ENCODE measurements at places on chromosomes 4 and X.
A peak's percentile ranks its signal among the peaks of the same experiment; 100 is the strongest.

GRCh38 chr4:21067351-21067750, 367.1 kb downstream of the PACRGL start:
- DNase-seq, result no peak

- DNase-seq, result no peak
Measured at GRCh38 chr4:70586841-70587240, 5.2 kb upstream of the AMBN start.

- no peak for DNase-seq
Measured at GRCh38 chr4:704198-704891, 1.3 kb upstream of the PCGF3 start.

DNA sequence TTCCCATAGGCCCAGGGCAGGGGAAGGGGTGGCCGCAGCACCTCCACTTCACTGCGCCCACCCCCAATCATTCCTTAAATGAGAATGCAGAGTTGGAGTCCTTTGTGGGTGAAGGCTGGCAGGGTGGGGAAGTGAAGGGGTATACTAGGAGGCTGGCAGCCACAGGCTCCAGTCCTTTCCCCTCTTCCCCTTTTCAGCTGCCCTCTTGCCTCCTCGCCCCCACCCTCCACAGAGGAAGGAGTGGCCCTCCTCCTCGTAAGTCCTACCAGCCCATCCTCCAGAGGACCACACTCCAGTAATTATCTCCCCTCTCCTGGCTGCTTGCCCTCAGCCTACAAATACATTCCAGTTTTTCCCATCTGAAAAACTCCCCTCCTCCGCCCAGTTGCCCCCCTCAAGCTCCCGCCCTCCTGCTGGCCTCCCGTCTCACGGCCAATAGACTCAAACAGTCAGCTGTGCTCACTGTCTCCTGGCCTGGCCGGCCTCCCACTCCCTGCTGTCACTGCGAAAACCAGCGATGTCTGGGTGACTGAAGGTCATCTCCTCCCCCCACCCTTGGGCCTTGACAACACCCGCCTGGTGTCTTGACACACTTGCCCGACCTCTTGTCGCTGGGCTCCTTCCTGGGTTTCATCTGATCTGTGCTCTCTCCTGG, 38.8 kb downstream of the EFNB1 start:
- no peak for DNase-seq

DNA sequence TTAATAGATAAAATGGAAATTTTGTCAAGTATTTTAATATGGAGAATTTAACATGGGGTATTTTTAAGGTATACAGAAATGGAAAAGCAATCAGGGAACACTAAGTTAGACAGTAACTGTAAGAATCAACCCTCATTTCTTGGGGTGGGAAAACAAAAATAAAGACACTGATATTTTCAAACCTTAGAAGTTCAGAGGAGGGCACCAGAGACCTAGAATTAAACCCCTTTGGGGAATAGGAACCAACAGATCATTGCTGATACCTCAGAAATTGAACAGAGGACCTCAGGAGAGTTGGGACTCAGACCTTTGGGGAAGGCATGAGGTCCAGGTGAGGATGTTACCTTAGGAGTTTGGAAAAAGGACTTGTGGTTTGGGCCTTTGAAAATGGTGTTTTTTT, 435.6 kb downstream of the TMA16 start:
- no peak for DNase-seq

- DNase-seq, result peak; percentile 61
Measured at GRCh38 chr4:182975806-182976205, 58.6 kb upstream of the DCTD start.

DNA sequence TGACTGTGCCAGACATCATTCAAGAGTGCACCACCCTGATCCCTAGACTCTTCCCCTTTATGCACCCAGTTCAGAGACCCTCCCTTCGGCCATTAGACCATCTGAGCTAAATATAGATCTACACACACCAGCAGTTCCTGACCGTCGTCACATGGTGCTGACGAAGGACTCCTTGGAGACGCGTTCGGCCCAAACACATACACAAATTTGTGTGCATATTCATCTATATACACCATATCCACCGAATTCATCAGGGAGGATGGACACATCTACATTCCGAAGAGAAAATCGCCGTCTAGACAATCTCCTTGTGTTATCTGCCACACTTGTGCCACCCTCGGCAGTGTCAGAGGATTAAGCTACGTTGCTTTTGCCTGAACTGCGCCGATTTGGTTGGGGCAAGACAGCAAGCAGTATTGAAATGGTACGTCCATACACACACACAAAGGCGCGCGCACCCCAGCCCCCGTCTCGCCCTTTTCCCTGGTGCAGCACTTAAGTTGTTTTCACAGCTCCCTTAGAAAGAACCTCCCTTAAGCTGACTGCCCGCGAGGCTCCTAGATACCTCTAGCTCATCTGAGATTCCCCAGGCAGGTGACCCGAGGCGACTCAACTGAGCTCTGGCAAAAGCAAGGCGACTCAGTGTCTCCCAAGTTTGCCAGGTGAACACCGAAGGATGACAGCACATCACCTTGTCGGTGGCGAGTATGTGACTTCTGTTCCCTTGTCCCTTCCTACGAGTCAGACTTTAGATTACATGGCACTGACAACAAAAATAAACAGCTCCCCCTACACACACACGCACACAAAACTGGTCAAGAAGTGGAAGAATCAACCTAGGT, 1.0 kb downstream of the RASGEF1B start:
- DNase-seq, result no peak

GRCh38 chr4:54315561-54316538, 86.8 kb downstream of the PDGFRA start:
- DNase-seq, result no peak

- DNase-seq, result no peak
Measured at GRCh38 chr4:81164126-81164525, 50.9 kb downstream of the PRKG2 start.

DNA sequence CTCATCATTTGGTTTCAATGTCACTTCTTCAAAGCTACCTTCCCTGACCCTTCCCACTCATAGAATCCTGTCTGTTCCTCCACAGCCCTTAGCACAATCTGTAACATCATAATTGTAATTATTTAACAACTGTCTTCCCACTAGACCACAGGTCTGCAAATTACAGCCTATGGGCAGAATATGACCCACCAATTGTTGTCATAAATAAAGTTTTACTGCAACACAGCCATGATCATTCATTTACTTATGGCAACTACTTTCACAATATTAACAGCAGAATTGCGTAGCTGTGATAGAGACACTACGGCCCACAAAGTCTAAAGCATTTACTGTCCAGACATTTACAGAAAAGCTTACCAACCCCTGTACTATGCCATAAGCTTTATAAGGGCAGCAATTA, 15.9 kb downstream of the USP46 start:
- DNase-seq, result no peak

- DNase-seq, result no peak
Measured at GRCh38 chr4:6373541-6374410, 98.6 kb downstream of the PPP2R2C start.

- no peak for DNase-seq
Measured at GRCh38 chr4:107283587-107284559, 247.8 kb upstream of the DKK2 start.

GRCh38 chr4:16026160-16026761, 57.6 kb downstream of the PROM1 start:
- DNase-seq, result peak; percentile 56

- no peak for DNase-seq
Measured at GRCh38 chr4:113699772-113700171, 61.8 kb downstream of the CAMK2D start.

- no peak for DNase-seq
Measured at GRCh38 chr4:154160519-154161301, 330.9 kb downstream of the DCHS2 start.

GRCh38 chrX:259692-260355, 21.4 kb upstream of the PLCXD1 start:
- peak; percentile 54 for DNase-seq

DNA sequence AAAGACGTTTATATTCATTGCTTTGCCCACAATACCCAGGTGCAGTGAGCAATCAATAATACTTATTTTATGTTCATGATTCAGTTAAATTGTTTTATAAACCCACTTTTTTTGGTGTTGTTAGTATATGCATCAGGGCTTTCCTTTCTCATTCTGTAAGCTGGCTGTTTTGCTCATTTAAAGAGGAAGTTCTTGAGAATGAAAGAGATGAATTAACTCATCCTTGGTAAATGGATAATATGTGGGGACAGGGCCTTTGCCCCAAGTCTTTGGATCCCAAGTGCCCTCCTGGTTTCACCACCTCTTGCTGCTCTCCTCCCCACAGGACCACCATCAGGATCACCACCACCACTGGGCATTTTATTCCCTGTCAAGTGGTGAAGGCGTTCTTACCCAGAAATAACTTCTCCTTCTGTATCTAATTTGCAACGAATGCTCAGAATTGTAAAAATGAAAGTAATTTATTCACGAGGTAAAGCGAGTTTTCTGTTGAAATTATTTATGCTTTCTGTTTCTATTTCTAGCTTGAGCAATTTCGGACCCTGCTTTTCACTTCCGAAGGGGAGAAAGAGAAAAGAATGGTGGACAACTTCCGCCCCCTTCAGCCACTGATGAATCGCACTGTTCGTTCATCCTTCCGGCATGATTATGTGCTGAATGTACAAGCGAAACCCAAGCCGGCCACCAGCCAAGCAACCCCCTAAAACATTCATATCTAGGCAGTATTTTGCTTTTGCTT, 8.2 kb upstream of the ZRSR2 start:
- no peak for DNase-seq

- no peak for DNase-seq
Measured at GRCh38 chr4:123987408-123987807, 590.8 kb downstream of the SPRY1 start.

DNA sequence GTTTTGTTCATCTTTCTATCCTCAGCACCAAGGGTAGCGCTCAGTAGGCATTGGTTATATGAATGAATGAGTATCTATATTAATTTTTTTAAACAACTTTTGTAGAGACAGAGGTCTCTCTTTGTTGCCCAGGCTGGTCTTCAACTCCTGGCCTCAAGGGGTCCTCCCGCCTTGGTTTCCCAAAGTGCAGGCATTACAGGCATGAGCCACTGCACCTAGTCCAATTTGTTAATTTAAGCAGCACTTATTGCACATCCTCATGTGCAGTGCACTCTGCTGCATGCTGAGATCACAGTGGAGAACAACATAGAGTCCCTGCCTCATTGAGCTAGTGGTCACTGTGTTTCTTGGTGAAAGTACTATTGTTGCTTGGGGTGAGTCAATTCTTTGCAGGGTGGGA, 94.4 kb downstream of the NHSL2 start:
- no peak for DNase-seq

DNA sequence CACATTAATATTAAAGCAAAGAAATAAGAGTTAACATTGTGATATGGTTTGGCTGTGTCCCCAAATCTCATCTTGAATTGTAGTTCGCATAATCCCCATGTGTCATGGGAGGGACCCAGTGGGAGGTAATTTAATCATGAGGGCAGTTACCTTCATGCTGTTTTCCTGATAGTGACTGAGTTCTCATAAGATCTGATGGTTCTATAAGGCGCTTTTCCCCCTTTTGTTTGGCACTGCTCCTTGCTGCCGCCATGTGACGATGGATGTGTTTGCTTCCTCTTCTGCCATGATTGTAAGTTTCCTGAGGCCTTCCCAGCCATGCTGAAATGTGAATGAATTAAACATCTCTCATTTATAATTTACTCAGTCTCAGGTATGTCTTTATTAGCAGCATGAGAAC, 153.8 kb upstream of the GALNT7 start:
- no peak for DNase-seq

- DNase-seq, result no peak
Measured at GRCh38 chr4:54073271-54073880, 9.0 kb upstream of the CHIC2 start.

- no peak for DNase-seq
Measured at GRCh38 chr4:87423317-87424098, 1.1 kb downstream of the NUDT9 start.

- no peak for DNase-seq
Measured at GRCh38 chr4:99886146-99886545, 8.1 kb downstream of the LAMTOR3 start.

- DNase-seq, result peak; percentile 77
Measured at GRCh38 chr4:186037692-186038658, 31.0 kb upstream of the TLR3 start.

DNA sequence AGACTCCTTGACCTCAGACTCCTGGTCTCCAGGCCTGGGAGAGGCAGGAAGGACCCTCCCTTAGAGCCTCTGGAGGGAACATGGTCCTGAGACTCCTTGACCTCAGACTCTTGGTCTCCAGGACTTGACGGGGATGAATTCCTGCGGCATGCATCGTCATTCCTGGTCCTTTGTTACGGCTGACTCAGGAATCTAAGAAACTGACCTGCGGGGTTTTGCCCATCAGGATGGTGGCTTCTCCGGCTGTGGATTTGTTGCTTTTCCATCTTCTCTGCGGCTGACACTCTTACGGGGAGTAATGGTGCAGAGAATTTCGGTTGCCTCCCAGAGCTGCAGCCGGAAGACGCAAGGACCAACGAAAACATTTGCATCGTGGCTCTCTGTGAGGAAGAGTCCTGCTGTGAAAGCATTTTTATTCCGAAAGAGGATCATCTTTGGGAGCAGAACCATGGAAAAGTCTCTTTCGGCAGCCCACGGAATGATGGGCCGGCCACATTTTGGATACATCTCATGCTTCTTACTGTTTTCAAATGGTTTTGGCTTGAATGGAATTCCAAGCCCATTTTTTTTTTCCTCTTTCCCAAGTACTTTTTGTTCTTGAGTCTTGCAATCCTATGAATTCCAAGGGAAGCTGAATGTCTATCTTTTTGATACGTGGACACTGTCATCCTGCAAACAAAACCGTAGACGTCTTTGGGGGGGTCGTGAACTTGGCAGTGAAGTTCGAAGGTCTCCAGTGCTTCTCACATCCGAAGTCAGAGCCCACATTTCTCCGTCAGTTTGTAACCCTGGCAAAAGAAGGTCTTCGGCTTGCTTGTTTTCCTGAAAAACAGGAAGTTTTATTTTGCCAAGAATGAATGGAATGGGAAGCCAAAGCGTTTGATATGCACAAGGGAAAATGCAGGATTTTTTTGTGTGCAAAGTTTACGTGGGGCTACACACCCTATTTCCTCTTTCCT, 36.5 kb downstream of the SHOX start:
- DNase-seq, result no peak

DNA sequence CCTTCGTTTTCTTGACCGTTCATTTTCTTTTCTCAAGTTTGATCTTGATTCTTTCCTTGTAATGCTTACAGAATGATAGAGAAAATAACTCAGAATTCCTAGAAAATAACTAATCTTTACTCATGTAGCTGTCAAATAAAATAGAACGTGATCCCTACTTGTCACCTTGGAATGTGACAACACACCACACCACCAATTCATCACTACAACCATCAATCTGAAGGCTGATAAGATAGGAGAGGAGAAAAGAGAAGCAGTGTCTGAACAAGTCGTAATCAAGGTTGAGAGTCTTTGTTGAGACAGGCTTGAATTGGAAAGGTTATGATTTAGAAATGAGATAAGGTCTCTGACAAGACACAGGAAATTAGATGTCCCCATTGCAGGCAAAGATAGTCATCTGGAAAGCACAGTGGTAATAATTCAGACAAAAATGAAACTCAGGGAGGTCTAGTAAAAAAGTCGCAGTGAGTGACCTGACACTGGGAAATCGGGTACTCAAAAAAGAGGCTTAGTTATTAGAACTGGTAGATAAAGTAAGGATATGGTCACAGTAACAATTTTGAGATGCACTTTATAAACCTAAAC, 456.2 kb downstream of the FAT4 start:
- no peak for DNase-seq

All from A549 (cell line).